ENCODE measurements at places on chromosomes 3 and 15.
A peak's percentile ranks its signal among the peaks of the same experiment; 100 is the strongest.

DNA sequence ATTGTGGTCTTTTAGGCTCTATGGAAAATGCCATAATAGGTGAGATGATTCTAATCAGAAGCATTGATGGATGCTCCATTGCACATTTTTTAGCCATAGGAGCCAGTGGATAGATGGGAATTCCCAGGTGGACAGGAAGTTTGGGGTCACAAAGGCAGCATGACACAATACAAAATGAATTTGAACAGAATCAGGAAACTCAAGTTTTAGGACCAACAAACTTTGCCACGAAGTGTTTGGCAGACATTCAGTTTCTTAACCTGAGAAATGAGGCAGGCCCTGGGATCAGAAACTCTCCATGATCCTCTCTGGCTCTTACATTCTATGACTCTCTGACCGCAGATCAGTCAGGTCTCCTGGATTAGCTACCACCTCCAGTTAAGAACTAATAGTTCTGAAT, 275.4 kb downstream of the TIGIT start:
- no peak for DNase-seq

DNA sequence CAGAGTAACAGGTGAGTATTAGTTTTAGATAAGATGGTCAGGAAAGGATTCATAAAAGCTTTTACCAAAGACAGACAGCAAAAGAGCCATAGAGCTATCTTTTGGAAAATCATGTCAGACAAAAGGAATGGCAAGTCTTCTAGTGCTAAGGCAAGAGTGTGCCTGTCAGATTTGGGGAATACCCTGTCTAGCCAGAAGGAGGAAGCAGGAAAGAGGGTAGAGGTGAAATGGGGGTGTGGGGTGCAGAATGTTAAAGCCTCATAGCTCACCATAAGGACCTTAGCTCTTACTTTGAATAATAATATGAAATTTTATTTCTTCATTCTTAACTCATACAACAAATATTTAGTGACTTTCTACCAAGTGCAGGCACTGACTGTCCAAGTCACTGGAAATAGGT, 512.1 kb upstream of the ROBO2 start:
- no peak for DNase-seq

GRCh38 chr15:79765081-79765480, 131.7 kb downstream of the MTHFS start:
- DNase-seq: no peak

- no peak for DNase-seq
Observed at GRCh38 chr3:29339016-29339833, 58.4 kb downstream of the RBMS3 start.

GRCh38 chr15:82689147-82689546, 20.5 kb downstream of the AP3B2 start:
- no peak for DNase-seq

DNA sequence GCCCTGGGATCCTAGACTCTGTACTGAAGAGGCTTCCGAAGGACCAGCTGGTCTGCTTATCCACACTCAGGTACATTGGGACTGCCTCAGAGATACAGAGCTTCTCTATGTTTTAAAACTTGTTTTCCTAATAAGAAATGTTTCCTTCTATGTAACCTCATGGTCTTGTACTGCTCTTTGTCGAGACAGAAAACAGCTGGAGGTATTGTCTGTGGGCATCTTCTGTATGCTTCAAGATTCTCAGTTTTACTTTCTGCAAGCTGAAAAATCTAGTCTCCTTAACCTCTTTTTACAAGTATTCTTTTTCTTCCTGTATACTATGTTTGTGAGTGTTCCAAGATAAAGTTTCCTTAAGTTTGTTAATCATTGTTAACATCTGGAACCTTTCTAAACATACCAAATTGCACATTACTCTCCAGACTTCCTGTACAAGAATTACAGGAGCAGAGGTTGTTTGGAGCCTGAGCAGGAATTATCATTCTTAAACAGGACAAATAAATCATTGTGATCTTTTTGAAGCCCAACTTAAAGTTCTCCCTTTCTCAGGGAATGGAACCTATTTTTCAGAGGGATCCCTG, 358.3 kb upstream of the CFAP20DC start:
- no peak for DNase-seq

DNA sequence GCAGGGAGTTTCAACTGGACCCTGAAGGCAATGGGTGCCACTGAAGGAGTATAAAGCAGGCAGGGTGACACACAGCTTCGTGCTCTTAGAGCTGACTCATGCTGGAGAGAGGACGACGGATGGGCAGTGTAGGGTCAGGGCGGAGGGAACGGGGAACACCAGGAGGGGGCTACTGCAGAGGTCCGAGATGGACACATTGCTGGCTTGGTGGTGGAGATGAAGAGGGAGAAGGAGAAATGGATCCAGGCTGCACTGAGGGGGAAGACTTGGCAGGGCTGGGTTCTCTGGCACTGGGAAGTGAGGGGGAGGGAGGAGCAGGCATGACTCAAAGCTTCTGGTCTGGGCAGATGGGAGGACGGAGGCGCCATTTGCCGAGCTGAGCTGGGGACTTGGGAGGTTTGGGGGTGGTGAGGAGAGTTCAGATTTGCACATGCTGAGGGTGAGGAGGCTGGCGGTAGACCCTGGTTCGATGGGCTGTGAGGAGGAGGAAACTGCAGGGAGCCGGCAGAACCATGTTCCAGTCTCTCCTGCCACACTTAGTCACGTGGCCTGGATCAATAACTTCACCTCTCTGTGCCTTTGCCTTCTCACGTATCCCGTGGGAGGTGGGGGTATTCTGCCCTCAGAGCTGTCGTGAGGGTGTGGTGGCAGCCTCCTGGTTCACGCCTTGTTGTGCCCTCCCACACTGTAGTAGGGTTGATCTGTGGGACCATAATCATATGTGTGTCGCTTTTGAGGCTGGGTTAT, 4.6 kb upstream of the KCTD6 start:
- no peak for DNase-seq

GRCh38 chr3:32048487-32049182, 57.8 kb upstream of the GPD1L start:
- no peak for DNase-seq

DNA sequence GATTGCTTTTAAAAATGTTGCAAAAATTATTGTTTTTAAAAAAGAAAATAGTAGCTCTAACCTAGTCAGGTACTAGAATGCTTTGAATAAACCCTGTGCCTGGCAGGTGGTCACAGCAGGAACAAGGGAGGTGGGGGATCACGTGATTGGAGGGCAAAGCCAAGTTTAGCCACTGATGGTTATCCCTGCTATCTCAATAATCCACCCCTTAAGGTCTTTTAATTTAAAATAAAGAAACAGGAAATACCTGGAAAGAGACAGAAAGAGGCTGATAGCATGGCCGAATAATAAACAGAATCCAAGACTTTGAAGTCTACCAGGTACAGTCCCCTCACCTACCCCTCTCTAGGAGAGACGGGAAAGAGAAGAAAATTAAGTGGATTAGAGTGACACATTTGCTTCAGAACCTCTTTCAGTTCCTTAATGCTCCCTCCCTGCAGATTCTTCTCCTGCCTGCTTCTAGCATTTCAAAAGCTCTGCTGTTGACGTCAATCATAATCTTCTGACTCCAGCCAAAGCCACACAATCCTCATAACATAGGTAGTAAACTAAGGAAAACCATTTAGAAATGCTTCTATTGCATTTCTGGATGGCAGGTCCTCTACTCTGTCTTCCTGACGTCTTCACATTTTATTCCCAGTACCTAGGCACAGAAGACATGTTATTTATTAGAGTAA, 303.4 kb upstream of the MME start:
- DNase-seq: no peak

DNA sequence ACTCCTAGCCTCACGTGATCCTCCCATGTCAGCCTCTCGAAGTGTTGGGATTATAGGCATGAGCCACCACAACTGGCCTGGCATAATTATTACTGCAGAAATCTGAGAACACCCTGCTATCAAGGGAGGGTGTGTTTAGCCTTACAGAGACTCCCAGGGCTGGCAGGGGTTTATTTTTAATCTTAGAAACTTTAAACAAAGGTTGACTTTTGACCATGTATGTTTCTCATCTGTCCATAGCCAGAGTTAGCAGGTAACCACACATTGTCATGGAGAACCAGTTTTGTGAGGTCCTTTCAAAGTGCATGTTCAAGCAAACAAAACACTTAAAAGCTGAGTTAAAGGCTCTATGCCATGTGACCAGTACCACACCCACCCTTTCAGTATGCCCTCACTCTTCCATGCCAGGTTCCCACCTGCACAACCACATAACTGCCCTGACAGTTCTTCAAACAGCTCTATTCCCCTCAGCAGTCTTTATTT, 11.1 kb downstream of the SIAH2 start:
- DNase-seq: no peak

- no peak for DNase-seq
Observed at GRCh38 chr3:182323126-182323700, 470.1 kb upstream of the ATP11B start.

GRCh38 chr15:92061511-92062195, 208.1 kb downstream of the SLCO3A1 start:
- DNase-seq: no peak

DNA sequence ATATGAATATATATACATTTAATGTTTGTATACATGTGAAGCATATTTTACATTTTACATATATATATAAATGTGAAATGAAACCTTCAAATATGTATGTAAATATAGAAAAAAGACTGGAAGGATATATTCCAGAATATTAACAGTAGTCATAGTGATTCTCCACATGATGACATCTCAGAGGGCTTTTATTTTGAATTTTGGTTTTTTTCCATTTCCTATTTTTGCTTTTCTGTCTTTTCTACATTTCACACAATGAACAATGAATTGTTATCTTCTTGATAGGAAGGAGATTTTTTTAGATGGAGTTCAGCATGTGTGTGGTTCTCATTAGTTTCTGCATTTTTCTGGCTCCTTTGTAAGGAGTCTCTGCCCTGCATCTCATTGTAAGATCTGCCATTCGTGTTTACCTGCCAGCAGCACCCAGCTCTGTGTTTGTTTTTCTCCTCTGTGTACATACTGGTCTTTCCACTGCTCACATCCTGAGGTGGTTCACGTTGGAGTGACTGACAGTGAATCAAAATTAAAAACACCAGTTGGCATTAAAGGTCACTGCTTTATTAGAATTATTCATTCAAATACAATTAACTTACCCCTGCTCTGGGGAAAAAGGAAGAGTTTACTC, 425.3 kb upstream of the MDFIC2 start:
- DNase-seq: no peak

DNA sequence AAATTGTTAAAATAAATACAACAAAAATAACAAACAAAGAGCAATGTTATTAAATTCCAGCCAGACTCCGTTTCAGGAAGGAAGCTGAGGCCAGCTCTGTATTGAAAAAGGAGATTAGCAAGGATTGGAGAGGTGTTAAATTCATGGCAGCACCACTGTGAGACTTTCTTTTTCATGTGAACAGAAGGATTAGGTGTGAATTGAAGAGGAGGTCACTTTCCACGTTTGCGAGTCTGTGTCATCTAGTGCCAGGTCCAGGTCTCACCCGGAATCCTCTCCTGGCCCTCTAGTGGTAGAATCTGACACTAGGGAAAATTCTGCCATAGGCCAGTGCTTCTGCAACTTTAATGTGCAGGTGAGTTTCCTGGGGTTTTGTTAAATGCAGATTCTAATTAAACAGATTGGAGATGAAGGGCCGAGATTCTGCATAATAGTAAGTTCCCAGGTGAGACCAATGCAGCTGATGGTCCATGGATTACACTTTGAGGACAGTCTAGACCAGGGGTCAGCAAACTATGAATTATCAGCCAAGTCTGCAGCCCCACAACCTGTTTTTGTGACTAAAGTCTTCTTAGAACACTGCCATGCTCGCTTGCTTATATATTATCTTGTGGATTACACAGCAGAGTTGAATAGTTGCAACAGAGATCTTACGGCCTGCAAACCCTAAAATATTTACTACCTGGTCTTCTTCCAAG, 9.2 kb upstream of the SLC6A1 start:
- peak; percentile 60 for DNase-seq

GRCh38 chr15:93040288-93041158, 48.5 kb downstream of the RGMA start:
- no peak for DNase-seq

GRCh38 chr3:81470524-81471278, 290.7 kb downstream of the GBE1 start:
- no peak for DNase-seq

- no peak for DNase-seq
Observed at GRCh38 chr3:37457378-37458065, 283.1 kb upstream of the LRRFIP2 start.

GRCh38 chr3:37147666-37148065, 26.7 kb downstream of the LRRFIP2 start:
- DNase-seq: no peak

GRCh38 chr3:14879211-14879874, 60.6 kb downstream of the FGD5 start:
- DNase-seq: no peak

DNA sequence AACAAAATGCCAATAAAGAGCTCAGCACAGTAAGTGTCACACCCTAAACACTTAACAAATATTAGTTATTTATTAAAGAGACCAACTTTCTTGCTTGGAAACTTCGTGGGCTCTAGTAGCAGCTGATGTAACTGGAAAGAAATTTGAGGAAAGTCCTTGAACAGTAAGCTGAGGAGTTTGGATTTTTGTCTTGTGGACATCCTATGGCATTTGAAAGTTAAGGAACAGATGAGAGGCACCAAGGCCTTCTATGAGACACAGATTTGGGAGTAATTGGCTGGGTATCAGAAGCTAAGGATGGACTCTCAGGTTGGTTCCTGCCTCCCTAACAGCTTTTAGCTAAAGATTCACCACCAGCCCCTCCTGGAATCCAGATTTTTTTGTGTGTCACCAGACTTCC, 59.7 kb upstream of the FILIP1L start:
- DNase-seq: no peak

GRCh38 chr3:53519065-53519709, 24.8 kb downstream of the CACNA1D start:
- DNase-seq: no peak

GRCh38 chr3:7695049-7695448, 806.6 kb upstream of the LMCD1 start:
- DNase-seq: no peak

DNA sequence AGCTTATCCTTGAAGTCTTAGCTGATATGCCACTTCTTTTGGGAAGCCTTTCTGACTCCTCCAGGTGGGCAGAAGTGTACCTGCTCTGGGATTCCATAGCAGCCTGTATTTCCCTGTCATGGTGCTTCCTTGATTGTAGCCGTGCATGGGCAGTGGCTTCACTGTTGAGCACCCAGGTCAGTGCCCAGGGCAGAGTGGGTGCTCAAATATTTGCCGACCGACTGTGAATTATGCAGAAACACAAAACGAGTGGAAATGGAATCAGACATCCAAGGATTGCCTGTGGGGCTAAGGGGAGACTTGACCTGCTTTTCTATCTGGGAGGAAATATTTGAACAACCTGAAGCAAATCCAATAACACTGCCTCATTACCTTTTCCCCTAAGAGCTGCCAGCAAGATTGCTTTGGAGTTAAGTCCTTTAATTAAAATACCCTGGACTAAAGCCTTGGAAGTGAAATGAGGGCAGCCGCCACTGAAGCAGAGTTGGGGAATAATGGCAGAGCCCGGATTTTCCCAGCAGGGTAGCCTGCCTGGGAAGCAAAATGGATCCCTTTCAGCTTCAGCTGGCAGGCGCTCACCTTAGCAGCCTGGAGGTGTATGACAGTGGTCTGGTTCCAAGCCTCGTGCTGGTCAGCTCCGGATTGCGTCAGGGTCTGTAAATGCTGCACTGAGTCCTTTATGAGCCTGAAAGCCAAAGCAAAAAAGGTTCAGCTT, 14.9 kb downstream of the ACOX2 start:
- no peak for DNase-seq

Measured in H1 (cell line).